NCI-H1048 (cell line): ENCODE measurements at places on chromosomes 2 and 18.

DNA sequence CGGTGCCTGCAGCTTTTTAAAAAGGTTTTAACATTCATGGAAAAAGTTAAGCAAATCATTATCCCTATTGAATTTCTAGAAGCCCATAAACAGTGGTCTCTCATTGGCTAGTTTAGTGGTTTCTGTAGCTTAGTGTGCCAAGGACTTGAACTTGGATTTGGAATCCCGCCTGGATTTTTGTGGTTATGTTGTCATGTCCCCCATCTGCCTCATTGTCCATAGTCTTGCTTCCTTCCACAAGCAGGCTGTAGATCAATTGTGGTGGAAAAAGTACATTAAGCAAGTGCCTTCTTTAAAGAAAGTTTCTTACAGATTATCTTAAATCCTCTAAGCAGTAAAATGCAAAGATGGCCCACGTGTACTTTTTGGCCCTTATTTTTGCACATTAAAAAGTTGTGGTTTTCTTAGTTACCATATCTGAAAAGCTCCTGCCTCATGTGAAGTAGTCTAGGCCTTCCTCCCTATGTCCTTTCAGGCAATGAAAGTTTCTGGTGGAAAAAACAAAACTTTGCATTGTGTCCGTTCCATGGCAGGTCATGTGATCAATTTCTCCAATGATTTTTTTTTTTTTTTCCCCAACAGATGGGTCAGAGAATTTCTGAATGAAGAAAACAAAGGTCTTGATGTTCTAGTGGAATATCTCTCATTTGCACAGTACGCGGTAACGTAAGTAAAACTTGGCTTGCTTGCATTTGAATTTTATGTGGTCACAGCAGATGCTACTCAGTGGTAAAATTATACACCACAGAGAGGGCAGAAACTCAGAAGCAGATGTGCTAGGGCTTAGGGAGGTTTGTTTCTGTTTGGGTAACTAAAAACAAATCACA lies 158.9 kb downstream of the PRPF40A start:
- no peak for DNase-seq

GRCh38 chr2:165777522-165778186 lies 16.4 kb downstream of the GALNT3 start:
- DNase-seq, result no peak

DNA sequence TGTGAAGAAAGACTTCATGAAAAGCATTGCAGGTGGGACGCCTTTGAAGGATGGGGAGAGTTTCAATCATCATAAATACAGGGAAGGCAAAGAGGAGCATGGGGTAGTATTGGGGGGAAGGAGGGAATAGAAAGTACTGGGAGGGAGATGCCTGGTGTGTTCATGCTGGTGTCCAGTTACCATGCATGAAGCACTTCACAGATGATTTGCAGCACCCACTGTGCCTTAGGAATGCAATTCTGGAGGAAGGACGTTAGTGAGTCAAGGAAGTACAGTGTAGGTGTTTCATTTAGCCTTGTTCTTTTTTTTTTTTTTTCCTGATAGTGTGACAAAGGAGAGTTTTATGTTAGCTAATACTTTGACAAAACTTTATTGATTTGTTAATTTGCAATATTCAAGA lies 36.8 kb downstream of the ADAM23 start:
- DNase-seq, result no peak

GRCh38 chr2:12303181-12304030 lies 413.3 kb upstream of the TRIB2 start:
- no peak for DNase-seq

DNA sequence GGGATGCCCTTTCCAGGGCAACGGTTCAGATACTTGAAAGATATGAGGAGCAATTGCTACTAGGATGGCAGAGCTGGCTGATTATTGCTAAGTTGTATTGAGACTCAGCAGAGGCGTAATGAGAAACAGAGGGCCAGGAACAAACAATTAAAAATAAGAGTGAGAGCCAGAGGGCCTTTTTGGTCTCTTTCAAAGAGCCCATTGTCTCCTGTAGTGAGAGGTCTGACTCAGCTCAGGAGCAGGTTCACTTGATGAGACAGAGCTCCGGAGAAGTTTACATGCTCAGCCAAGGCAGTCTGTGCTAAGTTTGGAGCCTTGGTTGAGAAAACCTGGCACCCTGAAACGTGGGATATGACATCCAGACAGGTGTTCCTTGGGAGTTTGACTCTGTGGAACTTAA lies 303.9 kb upstream of the DLGAP1 start:
- DNase-seq, result no peak

- no peak for DNase-seq
Observed at GRCh38 chr2:119240311-119241204, 16.9 kb downstream of the STEAP3 start.

GRCh38 chr2:65706411-65706810 lies 274.0 kb upstream of the SPRED2 start:
- no peak for DNase-seq
